ENCODE measurements at places on chromosomes 12 and 14.
A peak's percentile ranks its signal among the peaks of the same experiment; 100 is the strongest.

- peak; percentile 78 for DNase-seq
Observed at GRCh38 chr12:69157023-69157655, 82.2 kb upstream of the CPSF6 start.

DNA sequence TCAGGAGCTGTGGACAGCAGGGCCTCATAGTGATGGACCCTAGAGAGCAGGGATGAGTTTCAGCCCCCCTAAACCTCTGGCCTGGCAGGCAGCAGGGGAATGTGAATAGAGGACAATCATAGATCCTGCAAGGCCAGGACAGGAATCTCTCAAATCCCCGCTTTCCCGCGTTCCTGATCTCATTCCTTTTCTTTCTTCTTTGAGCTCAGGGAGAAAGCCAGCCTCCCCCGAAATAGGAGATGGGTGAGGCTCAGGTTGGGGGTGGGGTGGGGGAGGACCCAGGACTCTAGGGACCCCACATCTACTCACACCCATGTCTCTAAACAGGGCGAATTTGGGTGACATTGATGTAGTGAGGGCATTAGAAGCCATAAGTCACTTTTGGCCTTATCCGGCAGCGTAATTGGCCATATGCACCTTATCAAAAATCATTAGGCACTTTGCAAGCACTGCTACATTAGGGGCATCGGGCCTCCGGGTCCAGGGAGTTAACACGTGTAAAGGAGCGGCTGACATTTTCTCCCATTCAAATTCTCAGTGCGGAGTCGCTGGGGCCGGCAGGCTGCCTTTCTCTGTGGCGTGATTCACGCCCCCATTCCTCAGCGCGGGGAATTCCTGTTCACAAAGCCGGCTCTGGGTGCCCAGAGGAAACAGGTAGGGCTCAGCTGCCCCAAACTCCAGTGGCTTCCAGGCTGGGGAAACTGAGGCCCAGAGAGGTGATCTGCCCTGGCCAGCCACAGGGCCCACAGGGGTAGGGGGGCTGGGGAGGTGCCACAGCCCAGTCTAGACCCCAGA, 1.5 kb downstream of the LHX5 start:
- DNase-seq: no peak

DNA sequence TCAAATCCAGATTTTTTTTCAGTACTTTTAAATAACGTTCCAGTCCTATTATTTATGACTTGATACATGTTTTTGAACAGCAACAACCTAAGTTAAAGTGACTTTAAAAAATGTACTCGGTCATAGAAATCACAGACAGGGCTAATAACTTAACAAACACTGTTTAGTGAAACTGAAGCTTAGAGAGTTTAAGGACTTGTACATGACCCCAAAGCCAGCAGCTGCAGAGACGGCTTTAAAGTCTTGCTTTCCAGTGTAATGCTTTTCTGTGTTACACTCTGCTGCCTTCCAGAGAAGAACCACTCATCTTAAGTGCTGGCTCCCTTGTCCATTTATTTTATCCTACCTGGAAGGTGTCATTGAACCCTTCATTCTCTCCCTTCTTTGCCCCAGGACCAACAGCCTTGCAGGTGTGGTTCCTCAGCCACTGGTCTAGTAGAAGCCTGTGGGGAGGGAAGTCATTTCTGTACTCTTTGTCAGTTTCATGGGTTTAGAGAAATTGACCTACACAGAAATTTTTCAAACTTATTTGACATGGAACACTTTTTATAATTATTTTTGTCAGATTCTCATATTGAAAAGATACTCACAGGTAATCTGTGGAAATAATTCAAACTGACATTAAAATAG, 60.9 kb downstream of the NAV3 start:
- no peak for DNase-seq

- DNase-seq: no peak
Observed at GRCh38 chr12:117674313-117674712, 294.5 kb downstream of the KSR2 start.

GRCh38 chr14:102219316-102219715, 79.6 kb downstream of the WDR20 start:
- no peak for DNase-seq

- DNase-seq: peak; percentile 96
Observed at GRCh38 chr12:56117778-56118687, at the start of gene ZC3H10. Gene ZC3H10, plus strand, starts transcription at chr12:56118266. Its CDS starts 2,297 bp downstream, at chr12:56120563.

DNA sequence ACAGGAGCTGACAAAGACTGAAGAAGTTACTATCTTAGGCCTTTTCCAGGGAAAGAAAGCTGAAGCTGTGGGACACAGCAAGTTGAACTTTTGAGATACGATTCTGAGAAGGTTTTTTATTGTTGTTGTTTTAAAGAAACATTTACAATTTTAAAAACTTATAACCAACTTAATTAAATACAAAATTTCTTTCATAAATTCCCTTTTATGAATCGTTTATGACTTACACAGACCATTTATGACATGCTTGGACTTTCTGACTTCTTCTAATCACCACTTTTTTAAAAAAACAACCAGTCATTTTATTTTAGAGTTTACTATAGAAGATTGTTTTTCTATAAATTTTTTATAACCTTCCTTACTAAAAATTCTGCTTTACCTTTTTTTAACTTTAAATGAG, 68.7 kb downstream of the DHRS2 start:
- DNase-seq: no peak

GRCh38 chr12:96445691-96446583, 43.4 kb upstream of the CFAP54 start:
- DNase-seq: peak; percentile 36

DNA sequence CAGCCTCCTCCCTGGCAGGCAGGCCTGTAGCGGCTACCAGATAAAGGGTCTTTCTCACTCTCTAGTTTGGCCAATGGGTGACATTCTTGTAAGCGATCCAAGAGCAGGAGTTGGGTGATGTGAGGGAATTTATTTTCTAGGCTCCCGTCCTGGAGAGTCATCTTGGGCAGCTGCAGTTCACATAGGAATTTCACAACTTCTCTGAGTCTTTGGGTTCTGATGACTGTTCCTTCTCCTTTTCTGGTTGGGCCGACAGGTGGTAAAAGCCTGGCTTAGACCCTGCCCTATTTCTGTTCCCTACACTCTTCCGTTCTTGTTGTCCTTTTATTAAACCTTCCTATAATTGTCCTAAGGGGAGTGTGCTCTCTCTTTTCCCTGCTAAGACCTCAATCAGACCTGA, 42.6 kb upstream of the POC1B start:
- no peak for DNase-seq

Data from activated CD4-positive, alpha-beta T cell treated with anti-CD3 and anti-CD28 coated beads for 1 hour (primary cell).